Heart right ventricle (tissue), 16 donors: ENCODE measurements at places on chromosomes 4 and X. TPM values are rescaled to one million over a fixed set of nuclear protein-coding genes. Genes with fewer than 3 reads are reported as not detected.

- H3K27ac ChIP-seq, result no peak overlapping the region
- DNase-seq, result no peak
- H3K36me3 ChIP-seq, result no peaks in the 10 kb centered on the region
- H3K4me3 ChIP-seq, result no peak overlapping the region
- H3K27me3 ChIP-seq, result no peaks in the 10 kb centered on the region
- H3K4me1 ChIP-seq, result peaks cover 23% of the 10 kb centered on the region
Measured at GRCh38 chr4:139672215-139672614, 6.6 kb downstream of the MGST2 start.

GRCh38 chr4:102530986-102531385, 29.8 kb downstream of the NFKB1 start:
- peaks cover 13% of the 10 kb centered on the region for H3K4me1 ChIP-seq
- H3K27me3 ChIP-seq, result no peaks in the 10 kb centered on the region
- DNase-seq, result no peak

GRCh38 chr4:88827442-88827841, 129.8 kb upstream of the NAP1L5 start:
- no peak for DNase-seq
- H3K4me1 ChIP-seq, result peaks cover 4% of the 10 kb centered on the region
- H3K36me3 ChIP-seq, result no peaks in the 10 kb centered on the region
- no peaks in the 10 kb centered on the region for H3K27me3 ChIP-seq

DNA sequence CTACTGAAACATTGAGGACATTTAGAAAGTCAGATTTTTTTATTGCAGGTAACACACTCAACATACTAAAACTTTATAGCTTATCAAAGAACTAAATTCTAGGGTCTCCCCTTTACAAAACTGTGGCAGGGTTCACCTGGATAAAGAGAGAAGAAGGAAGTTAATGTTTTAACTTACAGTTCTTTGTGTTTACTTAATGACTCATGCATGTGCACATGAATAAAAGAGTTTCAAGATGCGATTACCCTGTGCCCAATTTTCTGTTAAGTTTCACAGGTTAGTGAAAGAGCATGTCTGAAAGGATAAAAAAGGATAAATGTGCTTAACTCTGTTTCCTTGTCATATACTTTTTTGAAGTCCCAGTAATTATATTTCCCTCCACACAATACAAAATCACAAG, 16.8 kb downstream of the DCAF8L1 start:
- no peaks in the 10 kb centered on the region for H3K4me1 ChIP-seq
- no peak overlapping the region for H3K4me3 ChIP-seq
- H3K27me3 ChIP-seq, result no peaks in the 10 kb centered on the region
- no peak for DNase-seq

DNA sequence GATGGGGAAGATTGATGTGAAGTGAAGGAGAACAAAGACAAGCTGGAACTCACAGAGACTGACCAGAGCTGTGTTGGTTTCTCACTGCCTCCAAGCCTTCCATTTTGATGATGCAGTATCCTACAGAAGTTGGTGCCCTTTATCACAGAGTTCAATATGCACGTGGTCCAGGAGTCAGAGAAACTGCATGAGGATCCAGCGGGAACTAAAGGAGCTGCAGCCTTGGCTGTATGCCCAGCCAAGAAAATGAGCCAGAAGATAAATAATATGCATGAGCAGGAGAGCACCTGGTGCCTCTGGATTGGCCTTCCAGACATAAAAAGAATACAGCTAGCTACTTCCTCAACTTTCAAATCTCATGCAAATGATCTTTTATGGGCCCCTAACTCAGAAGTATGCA, 44.3 kb upstream of the DCLK2 start:
- no peaks in the 10 kb centered on the region for H3K36me3 ChIP-seq
- no peak for DNase-seq
- no peaks in the 10 kb centered on the region for H3K27me3 ChIP-seq
- H3K27ac ChIP-seq, result no peak overlapping the region
- H3K4me1 ChIP-seq, result no peaks in the 10 kb centered on the region

- DNase-seq, result no peak
- H3K4me3 ChIP-seq, result no peak overlapping the region
- H3K27me3 ChIP-seq, result no peaks in the 10 kb centered on the region
- H3K27ac ChIP-seq, result no peak overlapping the region
- no peaks in the 10 kb centered on the region for H3K4me1 ChIP-seq
Measured at GRCh38 chr4:15794905-15795304, 16.8 kb downstream of the CD38 start.

DNA sequence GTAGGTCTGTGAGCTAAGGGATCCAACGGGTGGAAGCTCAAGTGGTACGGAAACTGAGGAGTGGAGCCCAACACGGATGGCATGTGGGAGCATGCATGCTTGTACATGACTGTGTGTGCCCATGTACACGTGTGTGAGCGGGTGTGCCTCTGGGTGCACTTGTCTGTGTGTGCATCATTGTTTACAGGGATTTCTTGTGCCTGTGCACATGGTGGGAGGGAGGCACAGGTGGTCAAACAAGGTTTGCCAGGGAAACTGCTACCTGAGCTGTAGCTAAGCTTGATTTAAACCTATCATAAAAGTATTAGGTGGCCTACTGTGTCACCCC, 122.5 kb upstream of the MAMLD1 start:
- no peak overlapping the region for H3K27ac ChIP-seq
- no peaks in the 10 kb centered on the region for H3K4me1 ChIP-seq
- DNase-seq, result no peak
- no peak overlapping the region for H3K4me3 ChIP-seq
- H3K36me3 ChIP-seq, result no peaks in the 10 kb centered on the region

GRCh38 chr4:36502350-36502749, 220.9 kb downstream of the DTHD1 start:
- H3K4me3 ChIP-seq, result no peak overlapping the region
- H3K27me3 ChIP-seq, result no peaks in the 10 kb centered on the region
- H3K27ac ChIP-seq, result no peak overlapping the region
- H3K36me3 ChIP-seq, result no peaks in the 10 kb centered on the region

DNA sequence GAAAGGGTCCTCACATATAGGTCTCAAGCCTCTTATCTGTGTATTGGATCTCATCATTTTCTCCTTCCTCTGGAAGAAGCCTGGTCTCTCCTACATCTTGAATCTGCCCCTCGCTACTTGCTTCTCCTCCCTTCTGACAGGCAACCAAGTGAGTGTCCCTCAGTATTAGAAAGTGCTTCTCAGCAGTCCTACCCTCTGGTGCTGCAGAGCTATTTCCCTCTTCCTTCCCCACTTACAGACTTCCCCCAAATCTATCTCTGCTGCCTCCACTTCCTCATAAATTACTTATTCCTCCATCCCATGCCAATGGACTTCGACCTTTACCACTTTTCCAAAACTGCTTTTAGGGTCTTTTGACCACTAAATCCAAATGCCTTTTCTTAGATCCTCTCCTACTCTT, 129.1 kb upstream of the NAP1L5 start:
- no peak overlapping the region for H3K27ac ChIP-seq
- H3K36me3 ChIP-seq, result no peaks in the 10 kb centered on the region
- H3K4me1 ChIP-seq, result peaks cover 6% of the 10 kb centered on the region
- no peaks in the 10 kb centered on the region for H3K27me3 ChIP-seq

GRCh38 chr4:48261281-48261680, 8.4 kb downstream of the TEC start:
- H3K4me1 ChIP-seq, result no peaks in the 10 kb centered on the region
- H3K36me3 ChIP-seq, result no peaks in the 10 kb centered on the region
- no peak overlapping the region for H3K27ac ChIP-seq
- no peak overlapping the region for H3K4me3 ChIP-seq

DNA sequence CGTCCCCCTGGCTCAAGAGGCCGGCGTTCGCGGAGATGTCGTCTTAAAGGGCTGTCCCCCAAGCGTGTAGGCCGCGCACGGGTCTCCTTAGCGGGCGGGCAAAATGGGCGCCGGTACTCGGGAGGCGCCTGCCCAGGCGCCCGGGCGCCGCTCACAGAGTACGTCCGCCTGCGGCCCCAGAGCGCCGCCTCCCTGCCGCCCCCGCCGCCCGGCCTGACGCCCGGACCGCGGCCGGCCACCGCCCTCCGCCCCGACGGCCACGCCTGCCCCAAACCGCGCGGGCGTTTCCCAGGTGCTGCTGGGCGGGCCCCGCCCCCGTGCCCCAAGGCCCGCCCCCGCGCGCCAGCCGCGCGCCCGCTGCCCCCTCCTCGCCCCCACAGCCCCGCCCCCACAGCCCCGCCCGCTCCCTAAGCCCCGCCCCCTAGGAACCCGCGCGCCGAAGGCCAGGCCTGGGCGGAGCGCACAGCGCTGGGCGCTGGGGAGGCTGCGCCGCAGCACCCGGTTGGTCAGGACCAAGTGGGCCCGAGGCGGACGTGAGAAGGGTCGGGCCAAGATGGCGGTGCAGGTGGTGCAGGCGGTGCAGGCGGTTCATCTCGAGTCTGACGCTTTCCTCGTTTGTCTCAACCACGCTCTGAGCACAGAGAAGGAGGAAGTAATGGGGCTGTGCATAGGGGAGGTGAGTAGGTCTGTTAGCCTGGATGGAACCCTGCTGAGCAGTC, at the start of the genes BRCC3, CMC4 and MTCP1:
Gene BRCC3 (plus strand): TSS at position 534 of the 719 bp plus-strand sequence. CDS start 20 bp downstream, at position 554.
Gene CMC4 (minus strand): TSS at position 162 of the 719 bp plus-strand sequence. CDS start 7,113 bp downstream, outside the sequence.
Gene MTCP1 (minus strand): TSS at position 162 of the 719 bp plus-strand sequence. CDS start 5,126 bp downstream, outside the sequence.
- H3K4me1 ChIP-seq, result peaks cover 34% of the 10 kb centered on the region
- no peaks in the 10 kb centered on the region for H3K36me3 ChIP-seq
- peak; percentile 70 for DNase-seq
- peak within 1 kb of the TSS; percentile 65 for H3K4me3 ChIP-seq
- peak within 1 kb of the TSS; percentile 80 for H3K27ac ChIP-seq
- no peaks in the 10 kb centered on the region for H3K27me3 ChIP-seq

- H3K36me3 ChIP-seq, result no peaks in the 10 kb centered on the region
- no peak for DNase-seq
- peaks cover 33% of the 10 kb centered on the region for H3K4me1 ChIP-seq
Measured at GRCh38 chr4:84931274-84931673, 35.2 kb downstream of the WDFY3 start.

DNA sequence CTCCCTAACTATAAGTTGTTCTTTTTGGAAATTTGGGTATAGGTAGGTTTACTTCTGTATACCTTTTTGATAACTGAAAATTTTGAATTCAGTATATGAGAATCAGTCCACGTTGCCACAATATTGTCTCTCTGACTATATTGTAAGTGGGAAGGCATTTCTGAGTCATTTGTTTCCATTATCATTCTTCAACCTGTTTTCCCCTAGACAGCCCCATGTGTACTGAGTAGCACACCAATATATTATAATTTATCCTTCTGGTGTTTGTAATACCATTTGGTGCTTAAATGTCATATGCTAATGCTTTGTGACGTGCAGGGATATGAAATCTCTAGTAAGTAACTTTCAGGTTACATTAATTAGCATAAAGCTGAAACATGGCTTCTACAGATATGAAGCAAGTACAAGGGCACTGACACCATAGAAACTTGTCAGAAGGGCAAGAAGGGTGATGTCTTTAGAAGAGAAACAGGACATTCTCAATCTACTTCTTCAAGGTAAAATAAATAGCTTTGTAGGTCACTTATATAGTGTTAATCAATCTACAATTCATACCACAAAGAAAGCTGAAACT, 27.7 kb downstream of the PAK3 start:
- no peak overlapping the region for H3K27ac ChIP-seq
- no peaks in the 10 kb centered on the region for H3K4me1 ChIP-seq
- H3K4me3 ChIP-seq, result no peak overlapping the region
- H3K27me3 ChIP-seq, result no peaks in the 10 kb centered on the region

DNA sequence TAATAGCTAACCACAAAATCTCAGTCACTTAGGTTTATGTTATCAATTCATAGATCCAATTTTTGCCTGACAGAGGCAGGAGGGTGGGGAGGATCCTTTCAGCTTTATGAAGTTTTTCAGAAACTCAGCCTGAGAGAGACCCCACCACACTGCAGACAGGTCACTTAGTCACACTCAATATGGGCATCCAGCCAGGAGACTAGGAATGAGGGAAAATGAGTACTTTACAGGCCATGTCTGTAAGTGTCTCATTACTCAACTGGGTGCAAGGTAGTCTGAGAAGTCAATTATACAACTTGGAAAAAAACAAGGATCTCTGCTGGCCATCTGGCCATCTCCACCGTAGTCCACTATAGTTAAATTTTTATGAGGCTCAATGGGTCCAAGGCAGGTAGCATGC, 365.9 kb downstream of the INPP4B start:
- H3K27me3 ChIP-seq, result no peaks in the 10 kb centered on the region
- no peaks in the 10 kb centered on the region for H3K4me1 ChIP-seq
- H3K36me3 ChIP-seq, result no peaks in the 10 kb centered on the region
- no peak overlapping the region for H3K27ac ChIP-seq

GRCh38 chr4:780716-781492, 45.0 kb downstream of the CPLX1 start:
- peaks cover 28% of the 10 kb centered on the region for H3K36me3 ChIP-seq
- H3K4me3 ChIP-seq, result peak overlapping the region; percentile 99
- peaks cover 15% of the 10 kb centered on the region for H3K27me3 ChIP-seq
- peak overlapping the region; percentile 93 for H3K27ac ChIP-seq
- H3K4me1 ChIP-seq, result peaks cover 66% of the 10 kb centered on the region
- DNase-seq, result no peak

DNA sequence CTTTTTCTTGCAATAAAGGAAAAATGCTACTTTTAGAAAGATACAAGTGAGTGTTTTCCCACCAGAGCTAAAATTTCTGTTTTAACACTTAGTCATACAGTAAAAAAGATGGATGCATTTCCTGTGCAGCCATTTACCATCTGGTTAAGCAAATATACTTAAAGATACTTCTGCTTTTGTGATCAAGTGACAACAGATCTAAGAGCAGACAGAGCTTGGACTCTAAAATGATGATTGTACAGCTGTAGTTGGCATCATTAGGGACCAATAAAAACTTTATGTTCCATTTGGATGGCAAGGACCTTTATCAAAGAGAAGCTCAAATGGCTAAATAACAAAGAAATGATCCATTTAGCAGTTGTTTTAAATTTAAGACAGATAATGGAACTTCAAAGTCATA, 270.8 kb downstream of the FSTL5 start:
- no peaks in the 10 kb centered on the region for H3K4me1 ChIP-seq
- DNase-seq, result no peak
- no peak overlapping the region for H3K4me3 ChIP-seq
- no peaks in the 10 kb centered on the region for H3K36me3 ChIP-seq
- H3K27me3 ChIP-seq, result no peaks in the 10 kb centered on the region
- no peak overlapping the region for H3K27ac ChIP-seq

DNA sequence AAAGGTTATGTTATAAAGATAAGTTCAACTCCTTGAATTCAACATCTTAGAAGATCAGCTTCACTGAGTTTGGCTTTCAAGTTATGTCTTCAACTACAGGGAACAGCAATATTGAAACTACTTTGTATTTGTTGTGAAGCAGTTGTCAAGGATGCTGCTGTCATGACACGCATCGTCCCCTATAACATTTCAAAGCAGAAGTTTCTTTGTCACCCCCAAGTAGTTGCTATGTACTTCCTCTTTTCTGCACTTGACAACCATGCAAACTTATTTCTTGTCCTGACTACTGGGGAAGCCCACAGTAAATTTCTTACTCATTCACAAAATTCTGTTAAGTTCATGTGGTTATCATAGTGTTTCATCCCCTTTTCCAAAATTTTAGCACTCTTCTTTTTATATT, 14.3 kb downstream of the ANTXR2 start:
- H3K36me3 ChIP-seq, result peaks cover 59% of the 10 kb centered on the region
- H3K4me1 ChIP-seq, result no peaks in the 10 kb centered on the region
- H3K27me3 ChIP-seq, result no peaks in the 10 kb centered on the region
- peak overlapping the region; percentile 64 for H3K27ac ChIP-seq

The NFKB1 gene
- total RNA-seq, result 20.9 TPM

The HHIP gene
- not detected for total RNA-seq

The ZBED1 gene
- total RNA-seq, result 49.5 TPM
